ENCODE measurements at places on chromosomes 12 and 14.

GRCh38 chr14:50127802-50128201 lies 11.4 kb upstream of the VCPKMT start:
- DNase-seq = no peak

GRCh38 chr12:23099104-23099503 lies 474.1 kb downstream of the ETNK1 start:
- DNase-seq = no peak

- DNase-seq = no peak
Observed at GRCh38 chr12:98799822-98800221, 154.7 kb downstream of the APAF1 start.

GRCh38 chr14:51419685-51420084 lies 179.6 kb downstream of the TMX1 start:
- DNase-seq = no peak

DNA sequence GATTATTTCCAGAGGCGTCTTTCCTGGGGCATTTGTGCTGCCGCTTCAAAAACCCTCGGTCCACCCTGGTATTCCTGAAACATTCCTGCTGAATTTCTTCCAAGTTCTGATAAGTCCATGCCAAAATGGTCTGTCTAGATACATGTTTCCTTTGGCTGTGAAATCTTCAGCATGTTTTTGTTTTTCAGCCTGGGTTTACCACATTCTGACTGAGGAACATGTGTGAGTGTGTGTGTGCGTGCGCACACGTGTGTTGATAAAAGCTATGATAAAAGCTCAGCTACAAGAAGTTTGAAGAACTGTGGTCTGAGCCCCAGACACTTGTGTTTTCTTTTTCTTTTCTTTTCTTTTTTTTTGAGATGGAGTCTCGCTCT lies 22.4 kb downstream of the ANKRD9 start:
- no peak for DNase-seq

GRCh38 chr12:56462565-56462964 lies 5.8 kb upstream of the SPRYD4 start:
- DNase-seq = no peak

DNA sequence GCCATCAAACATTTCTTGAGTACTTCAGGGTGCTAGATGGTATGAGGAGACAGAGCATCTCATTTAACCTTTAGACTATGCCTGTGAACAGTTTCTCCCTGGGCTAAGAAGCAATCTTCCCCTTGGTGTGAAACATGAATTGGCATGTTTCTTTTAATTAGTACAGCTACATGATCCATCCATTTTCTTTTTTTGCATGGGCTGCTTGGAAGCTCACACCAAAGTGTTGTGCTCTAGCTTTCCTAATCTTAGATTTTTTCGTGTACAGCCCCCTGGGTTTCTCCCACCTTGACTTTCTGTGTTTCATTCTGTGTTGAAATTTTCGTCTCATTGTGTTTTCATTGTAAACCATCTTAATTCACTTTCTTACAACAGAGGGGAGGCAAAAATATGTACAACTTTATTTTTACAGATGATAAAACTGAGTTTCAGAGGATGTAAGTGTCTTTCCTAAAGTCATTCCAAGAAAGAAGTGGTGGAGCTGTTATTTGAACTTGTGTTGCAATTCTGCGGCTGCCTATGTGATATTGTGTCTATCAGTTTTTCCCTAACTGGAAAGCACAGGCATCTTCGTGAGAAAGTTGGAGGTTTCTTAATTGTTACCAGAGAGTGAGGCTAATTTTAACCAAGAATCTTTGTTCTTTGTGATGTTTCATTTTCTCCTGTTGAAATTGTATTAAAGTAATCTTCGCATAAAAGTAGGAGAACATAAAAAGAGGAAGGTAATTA lies 64.5 kb downstream of the DAAM1 start:
- DNase-seq = no peak

DNA sequence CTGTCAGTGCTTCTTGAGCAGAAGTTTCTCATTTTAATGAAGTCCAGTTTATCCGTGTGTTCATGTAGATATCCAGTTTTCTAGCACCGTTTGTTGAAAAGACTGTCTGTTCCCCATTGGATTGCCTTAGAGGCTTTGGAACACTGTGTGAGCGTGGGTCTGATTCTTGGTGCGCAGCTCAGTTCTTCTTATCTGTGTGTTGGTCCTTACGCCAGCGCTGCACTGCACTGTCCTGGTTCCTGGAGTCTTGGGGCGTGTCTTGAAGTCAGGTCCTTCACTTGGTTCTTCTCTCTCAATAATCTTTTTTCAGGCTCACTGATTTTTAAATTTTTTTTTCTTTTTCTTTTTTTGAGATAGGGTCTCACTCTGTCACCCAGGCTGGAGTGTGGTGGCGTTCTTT lies 25.5 kb downstream of the EP400 start:
- DNase-seq = no peak

- no peak for DNase-seq
Observed at GRCh38 chr12:38732761-38733160, 172.6 kb downstream of the CPNE8 start.

DNA sequence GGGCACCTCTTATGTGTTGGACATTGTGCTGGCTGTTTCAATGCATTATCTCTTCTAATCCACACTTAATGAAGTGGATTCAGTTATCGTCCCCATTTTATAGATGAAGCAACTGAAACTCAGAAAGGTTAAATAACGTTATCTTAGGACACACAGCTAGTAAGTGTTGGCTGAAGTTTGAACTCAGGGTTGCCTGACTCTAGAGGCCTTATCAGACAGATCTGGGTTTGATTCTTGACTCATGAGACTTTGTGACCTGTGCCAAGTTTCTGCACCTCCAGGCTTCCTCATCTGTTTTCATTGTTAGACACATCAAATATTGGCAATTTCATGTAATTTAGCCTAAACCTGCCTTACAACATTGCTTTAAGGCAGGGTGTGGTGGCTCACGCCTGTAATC lies 18.2 kb upstream of the IRF2BPL start:
- no peak for DNase-seq

DNA sequence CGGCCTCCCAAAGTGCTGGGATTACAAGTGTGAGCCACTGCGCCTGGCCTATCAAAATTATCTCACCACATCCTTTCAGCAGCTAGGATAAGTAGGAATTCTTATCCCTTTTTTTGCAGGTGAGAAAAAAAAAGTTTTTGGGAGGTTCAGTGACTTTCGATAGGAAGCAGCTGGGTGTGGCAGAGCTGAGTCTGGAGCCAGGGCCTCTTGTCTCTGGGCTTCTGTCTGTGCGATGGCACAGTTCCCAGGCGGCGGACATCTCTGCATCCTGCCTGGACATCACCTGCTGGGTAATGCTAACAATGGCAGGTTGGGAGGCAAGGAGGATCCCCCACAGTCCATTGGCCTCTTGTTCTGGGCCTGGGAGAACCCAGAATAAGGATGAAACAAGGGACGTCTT lies 12.5 kb downstream of the NRXN3 start:
- DNase-seq = no peak

GRCh38 chr14:55892906-55893305 lies 225.3 kb upstream of the PELI2 start:
- DNase-seq = no peak

GRCh38 chr12:116295327-116296263 lies 18.1 kb upstream of the MED13L start:
- no peak for DNase-seq

DNA sequence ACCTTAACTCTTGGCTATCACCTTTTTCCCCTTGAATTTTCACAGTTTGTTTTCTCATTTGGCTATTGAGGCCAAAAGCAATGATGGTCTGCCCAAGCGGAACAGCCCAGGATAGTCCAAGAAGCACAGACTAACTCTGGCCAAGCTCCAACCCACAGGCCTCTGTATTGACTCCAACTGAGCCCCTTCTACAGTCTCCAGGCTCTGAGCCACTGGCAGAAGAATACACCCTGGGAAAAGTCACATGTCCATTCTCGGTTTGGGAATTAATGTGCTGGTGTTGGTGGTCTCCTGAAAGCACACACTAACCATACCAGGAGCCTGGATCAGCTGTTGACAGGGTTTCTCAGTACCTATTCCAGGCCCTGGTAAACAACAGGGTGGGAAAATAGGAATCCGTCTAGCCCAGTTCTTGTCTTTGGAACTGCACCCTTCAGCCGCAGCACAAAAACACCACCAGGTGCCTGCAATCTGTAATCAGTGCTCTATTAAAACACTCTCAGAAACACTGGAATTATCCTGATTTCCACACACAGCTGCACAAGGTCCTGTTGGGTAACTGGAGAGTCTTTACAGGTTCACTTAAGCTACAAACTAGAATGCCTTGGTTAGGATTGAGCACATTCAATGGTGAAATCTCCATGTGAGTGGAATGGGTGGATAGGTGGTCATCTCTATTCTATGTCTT lies 63.6 kb downstream of the STXBP6 start:
- DNase-seq = peak; percentile 93

DNA sequence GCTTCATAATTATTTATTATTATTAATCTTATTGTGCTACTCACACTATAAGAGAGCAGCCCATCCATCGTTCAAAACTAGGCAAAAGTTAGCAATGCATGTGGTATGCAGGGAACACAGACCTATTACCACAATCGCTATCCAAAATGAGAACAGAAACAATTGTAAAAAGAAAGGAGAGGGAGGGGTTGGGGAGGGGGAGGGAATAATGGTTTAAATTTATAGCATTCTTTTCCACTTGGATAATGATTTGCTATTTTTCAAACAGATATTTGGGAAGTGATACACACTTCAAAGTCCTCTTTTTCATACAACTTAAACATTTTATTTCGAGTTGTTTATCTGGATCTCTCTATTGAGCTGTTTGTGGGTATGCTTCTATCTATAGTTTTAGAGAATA lies 248.6 kb upstream of the SOX5 start:
- no peak for DNase-seq

DNA sequence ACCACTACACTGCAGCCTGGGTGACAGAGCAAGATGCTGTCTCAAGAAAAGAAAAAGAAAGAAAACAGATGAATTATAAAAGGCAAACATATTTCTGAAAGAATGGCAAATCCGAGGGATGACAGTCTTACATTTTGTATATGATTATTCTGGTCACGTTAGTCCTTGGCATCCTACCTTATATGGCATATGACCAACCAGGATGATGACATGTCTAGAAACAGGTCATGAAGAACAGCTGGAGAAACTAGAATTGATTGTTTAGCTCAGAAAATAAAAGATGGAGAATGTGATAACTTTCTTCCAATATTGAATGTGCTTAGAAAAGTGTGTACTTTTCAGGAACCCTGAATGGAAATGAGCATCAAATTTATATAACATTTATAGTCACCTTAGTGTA lies 19.2 kb downstream of the SLC2A14 start:
- no peak for DNase-seq

DNA sequence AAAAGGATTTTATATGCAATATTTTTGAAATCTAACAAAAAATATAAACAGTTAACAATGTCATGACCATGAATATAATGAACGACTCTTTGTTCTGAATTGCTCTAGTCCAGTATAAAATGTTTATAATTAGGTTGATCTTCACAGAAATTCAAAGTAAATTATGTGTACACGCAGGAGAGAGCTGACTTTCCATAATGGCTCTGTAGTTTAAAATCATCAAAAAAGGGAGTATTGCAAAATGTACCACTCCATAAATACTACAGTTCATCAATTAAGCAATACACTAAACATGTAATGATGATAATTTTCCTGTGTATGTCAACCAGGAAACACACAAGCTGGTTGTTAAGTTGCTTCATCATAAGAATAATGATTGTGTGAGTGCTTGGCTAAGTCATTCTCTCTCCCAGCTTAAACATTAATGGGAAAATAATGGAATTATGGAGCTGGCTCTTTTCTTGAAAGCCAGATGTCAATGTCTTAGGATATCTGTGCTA lies 189.5 kb upstream of the PLEKHG7 start:
- DNase-seq = no peak

GRCh38 chr12:92114834-92115233 lies 30.8 kb downstream of the BTG1 start:
- DNase-seq = no peak

DNA sequence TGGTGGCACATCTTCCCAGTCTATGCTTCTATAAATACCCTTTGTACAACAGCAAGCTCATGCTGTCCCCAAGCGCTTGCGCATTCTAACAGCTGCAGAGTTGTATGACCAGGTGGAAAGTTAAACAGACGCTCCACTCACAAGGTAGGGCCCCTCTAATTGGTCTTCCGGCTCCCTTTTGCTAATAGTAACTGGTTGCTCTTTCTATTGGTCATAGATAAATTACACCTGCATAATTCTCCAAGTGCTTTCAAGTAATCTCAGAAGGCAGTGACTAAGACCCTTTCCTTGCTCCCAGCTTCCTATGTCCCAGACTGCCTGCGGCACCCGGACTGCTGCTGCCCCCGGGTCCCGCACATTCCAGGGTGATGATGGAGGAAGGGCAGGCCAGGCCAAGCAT lies 6.1 kb upstream of the TSPAN9 start:
- no peak for DNase-seq

DNA sequence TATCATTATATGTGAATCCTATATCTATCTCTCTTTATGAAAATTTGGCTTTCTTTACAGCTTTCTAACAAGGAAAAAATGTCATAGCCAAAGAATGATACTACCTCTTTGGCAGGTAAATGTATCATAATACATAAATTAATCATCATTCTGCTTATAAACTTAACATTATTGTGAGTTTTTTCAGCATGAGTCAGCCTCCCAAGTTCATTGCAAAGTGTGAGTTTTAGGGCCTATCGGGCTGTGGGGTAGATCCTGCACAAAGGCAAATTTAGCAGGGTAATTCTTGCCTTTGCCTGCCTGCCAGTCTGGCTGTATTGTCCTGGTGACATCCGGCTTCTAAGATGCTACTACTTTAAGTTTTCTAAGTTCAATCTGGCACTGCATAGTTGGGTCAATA lies 412.6 kb downstream of the MDGA2 start:
- no peak for DNase-seq

- no peak for DNase-seq
Observed at GRCh38 chr12:120725151-120725658, 421 bp upstream of the ACADS start.

DNA sequence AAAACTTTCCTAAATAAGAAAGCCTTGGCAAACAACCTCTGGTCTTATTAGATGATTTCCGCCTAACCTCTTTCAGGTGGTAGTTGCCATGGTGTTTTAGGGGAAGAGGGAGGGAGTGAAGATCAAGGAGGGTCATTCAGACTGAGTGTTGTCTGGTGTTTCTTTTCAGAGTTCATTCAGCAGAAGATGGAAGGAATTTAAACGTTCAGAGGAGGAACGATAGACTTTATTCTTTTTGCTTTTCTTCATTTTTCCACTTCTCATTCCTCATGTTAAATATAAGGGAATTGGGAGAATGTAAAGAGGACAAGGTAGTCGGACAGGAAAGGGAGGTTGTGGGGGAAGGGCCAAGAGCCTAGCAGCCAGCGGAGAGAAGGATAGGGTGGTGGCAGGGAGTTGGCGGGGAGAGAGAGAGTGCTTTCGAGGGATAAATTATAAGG lies 17.4 kb upstream of the SALL2 start:
- DNase-seq = no peak

GRCh38 chr12:49296034-49296835 lies 1.3 kb downstream of the PRPH start:
- DNase-seq = peak; percentile 51

- DNase-seq = no peak
Observed at GRCh38 chr12:793711-794110, 41.3 kb downstream of the WNK1 start.

Measured in thyroid gland (tissue), 4 donors.